ENCODE measurements at places on chromosomes 1 and 21. TPM values are rescaled to one million over a fixed set of nuclear protein-coding genes. Genes with fewer than 3 reads are reported as not detected.

The NCAM2 gene
- 34.0 TPM for total RNA-seq

GRCh38 chr21:31750843-31751242 lies 18.9 kb upstream of the SCAF4 start:
- H3K27ac ChIP-seq, result no peak overlapping the region
- H3K4me3 ChIP-seq, result no peak overlapping the region
- no peaks in the 10 kb centered on the region for H3K4me1 ChIP-seq

- no peak for DNase-seq
These were observed 40.1 kb downstream of the LAMC1 start for GRCh38 chr1:183063349-183063748.

The ADAMTS5 gene
- total RNA-seq, result 4.4 TPM

DNA sequence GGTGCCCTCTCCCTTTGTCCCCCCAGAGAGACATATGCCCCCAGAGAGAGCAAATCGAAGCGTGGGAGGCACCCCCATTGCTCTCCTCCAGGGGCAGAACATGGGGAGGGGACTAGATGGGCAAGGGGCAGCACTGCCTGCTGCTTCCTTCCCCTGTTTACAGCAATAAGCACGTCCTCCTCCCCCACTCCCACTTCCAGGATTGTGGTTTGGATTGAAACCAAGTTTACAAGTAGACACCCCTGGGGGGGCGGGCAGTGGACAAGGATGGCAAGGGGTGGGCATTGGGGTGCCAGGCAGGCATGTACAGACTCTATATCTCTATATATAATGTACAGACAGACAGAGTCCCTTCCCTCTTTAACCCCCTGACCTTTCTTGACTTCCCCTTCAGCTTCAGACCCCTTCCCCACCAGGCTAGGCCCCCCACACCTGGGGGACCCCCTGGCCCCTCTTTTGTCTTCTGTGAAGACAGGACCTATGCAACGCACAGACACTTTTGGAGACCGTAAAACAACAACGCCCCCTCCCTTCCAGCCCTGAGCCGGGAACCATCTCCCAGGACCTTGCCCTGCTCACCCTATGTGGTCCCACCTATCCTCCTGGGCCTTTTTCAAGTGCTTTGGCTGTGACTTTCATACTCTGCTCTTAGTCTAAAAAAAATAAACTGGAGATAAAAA lies 8.4 kb downstream of the EFNA3 start:
- no peak overlapping the region for H3K4me3 ChIP-seq
- DNase-seq, result no peak
- H3K27ac ChIP-seq, result no peak overlapping the region
- H3K36me3 ChIP-seq, result no peaks in the 10 kb centered on the region
- peaks cover 23% of the 10 kb centered on the region for H3K27me3 ChIP-seq

DNA sequence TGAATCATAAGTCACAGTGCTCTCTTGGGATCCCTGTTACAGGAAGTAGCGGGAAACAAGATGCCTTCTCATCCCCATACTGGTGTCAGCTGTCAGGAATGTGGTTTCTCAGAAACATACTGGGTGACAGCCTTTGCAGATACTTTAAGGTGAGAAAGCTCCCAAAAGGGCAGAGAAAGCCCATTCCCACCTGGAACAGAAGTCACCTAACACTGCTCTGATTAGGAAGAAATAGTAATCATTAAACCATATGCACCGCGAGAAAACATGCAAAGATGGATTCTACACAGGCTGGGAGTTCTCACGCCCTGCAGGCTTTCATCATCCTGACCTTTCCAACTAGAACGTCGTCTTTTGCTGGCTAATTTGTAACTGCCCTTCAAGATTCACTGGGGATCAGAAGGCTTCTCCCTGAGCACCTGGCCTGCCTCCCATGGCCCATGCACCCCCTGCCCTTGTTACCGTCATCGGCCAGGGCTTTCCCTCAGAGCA lies 46.2 kb upstream of the SLC44A3 start:
- peaks cover 3% of the 10 kb centered on the region for H3K36me3 ChIP-seq
- H3K4me3 ChIP-seq, result no peak overlapping the region
- no peak for DNase-seq

The CAPN8 gene
- not detected for total RNA-seq

- peaks cover 1% of the 10 kb centered on the region for H3K36me3 ChIP-seq
- no peak overlapping the region for H3K4me3 ChIP-seq
- H3K27me3 ChIP-seq, result no peaks in the 10 kb centered on the region
These were observed 210.9 kb upstream of the NRIP1 start for GRCh38 chr21:15275615-15276235.

DNA sequence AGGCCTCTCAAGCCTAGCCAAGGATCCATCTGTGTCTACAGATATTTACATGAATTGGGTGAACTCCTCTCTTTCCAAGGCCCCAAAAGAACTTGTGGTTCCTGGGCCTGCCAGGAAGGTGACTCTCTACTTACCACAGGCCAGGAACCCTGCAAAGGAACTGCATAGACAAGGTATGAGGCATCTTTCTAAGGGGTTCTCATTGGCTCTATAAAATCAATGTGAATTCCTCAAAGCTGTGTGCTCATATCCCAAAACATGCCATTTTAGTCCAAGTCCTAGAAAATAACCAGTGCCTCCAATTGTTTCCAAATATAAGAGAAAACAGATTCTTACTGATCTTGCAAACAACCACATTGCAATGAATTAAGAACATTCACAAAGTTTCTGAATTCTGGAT lies 39.9 kb upstream of the RGL1 start:
- no peaks in the 10 kb centered on the region for H3K4me1 ChIP-seq
- no peaks in the 10 kb centered on the region for H3K27me3 ChIP-seq
- no peak overlapping the region for H3K4me3 ChIP-seq
- peaks cover 11% of the 10 kb centered on the region for H3K36me3 ChIP-seq
- no peak overlapping the region for H3K27ac ChIP-seq
